NCI-H2107 (cell line): ENCODE measurements at places on chromosomes 5 and 9.
A peak's percentile ranks its signal among the peaks of the same experiment; 100 is the strongest.

DNA sequence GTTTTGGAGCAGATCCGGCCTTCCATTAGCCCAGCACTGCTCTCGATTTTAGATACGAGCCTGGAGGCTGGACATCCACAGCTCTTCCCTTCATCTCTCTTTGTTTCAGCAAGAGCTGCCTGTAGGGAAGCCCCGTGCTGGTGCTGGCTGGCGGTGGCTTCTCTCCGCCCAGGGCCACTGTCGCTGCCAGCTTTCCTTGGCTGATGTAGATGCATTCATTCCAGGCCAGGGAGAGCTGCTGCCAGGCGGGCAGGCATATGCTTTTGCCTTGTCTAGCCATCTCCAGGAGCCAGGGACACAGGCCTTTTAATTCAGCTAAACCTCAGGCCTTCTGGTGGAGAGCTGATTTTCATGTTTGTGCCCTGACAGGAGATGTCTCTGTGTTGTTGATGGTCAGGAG lies 409.3 kb upstream of the CLINT1 start:
- no peak for DNase-seq

DNA sequence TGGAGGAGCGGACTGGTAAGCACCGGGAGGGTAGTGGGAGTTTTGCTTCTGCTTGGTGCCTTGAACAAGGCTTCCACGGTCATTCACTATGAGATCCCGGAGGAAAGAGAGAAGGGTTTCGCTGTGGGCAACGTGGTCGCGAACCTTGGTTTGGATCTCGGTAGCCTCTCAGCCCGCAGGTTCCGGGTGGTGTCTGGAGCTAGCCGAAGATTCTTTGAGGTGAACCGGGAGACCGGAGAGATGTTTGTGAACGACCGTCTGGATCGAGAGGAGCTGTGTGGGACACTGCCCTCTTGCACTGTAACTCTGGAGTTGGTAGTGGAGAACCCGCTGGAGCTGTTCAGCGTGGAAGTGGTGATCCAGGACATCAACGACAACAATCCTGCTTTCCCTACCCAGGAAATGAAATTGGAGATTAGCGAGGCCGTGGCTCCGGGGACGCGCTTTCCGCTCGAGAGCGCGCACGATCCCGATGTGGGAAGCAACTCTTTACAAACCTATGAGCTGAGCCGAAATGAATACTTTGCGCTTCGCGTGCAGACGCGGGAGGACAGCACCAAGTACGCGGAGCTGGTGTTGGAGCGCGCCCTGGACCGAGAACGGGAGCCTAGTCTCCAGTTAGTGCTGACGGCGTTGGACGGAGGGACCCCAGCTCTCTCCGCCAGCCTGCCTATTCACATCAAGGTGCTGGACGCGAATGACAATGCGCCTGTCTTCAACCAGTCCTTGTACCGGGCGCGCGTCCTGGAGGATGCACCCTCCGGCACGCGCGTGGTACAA lies 556 bp downstream of the PCDHGC3 start:
- DNase-seq, result peak; percentile 4

DNA sequence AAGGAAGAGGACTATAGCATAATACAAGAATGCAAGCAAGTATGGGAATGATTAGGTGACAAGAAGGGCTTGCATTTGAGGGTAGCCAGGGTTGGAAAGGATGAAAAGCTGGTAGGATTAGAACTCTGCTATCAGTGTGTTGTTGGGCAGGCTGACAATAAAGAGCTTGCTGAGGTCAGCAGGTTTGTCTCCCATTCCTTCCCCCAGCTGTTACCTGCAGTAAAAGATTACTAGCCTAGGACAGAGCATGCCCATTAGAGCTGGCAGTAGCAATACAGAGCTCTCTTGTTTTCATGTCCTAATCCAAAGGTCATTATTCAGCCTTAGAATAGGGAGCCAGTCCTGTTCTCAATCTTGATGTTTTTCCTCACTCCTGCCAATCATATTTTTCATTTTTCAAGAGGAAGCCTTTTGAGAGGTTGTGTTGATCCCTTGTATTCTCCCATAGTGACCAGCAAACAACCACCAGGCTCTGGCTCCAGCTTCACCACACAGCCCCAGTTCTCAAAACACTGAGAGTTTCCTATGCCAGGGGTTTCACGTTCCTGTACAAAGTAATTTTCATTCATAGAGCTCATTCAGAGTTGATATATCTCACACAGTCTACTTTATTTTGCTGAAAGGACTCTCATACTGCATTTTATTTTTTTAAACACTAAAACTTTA lies 71.7 kb downstream of the OR2K2 start:
- no peak for DNase-seq

- no peak for DNase-seq
Observed at GRCh38 chr5:172939071-172939470, 20.2 kb upstream of the RPL26L1 start.

- no peak for DNase-seq
Observed at GRCh38 chr5:133499895-133500294, 112.4 kb downstream of the FSTL4 start.

DNA sequence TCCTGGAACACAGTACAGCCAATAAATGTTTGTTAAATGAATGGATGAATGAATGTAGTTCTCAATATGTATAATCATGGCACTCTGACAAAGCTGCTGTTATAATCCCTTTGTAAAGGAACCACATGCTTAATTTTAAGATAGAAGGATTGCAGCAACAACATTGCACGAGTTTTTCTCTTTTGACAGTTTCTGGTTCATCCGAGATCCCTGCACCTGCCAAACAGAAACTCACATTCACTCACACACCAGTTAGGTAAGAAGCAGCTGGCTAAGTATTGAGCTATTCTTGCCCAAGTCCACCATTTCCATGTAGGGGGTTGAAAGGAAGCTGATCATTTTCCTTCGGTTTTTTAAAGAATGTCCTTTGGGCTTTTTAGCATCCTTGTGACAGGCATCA lies 133.7 kb upstream of the MAP1B start:
- no peak for DNase-seq

DNA sequence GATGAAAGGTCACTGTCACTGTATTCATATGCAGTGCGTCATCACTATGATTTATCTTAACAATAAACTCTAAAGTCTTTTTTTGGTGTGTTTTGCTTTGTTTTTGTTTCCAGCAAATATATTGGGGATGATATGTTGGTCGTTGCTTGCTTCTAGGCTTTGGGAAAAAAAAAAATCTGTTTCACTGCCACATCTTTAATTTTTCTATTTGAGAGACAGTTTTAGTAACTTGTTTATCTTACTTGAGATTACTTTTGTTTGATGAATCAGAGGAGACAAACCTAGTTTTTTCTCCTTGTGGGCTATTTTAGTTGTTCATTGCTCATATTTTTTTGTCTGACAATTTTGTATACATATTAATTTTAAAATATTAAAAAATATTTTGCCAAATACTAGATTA lies 19.4 kb downstream of the CWC27 start:
- DNase-seq, result no peak

DNA sequence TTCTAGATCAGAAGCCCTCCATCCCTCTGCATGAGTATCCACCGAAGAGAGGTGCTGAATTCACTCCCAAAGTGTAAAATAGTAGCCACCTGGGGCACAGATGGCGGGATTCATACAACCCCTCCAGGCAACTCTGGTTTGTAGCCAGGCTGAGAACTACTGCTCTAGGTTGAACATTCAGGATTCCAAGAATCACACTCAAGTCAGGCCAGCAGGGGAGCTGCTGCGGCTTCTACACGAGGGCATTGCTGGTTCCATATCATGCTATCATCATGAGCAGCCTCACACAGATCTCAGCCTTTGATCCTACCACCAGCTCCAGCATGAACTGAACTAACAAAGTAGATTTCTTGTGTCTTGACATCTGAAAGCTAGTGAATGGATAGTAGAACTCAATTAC lies 367.9 kb downstream of the DIRAS2 start:
- DNase-seq, result no peak

DNA sequence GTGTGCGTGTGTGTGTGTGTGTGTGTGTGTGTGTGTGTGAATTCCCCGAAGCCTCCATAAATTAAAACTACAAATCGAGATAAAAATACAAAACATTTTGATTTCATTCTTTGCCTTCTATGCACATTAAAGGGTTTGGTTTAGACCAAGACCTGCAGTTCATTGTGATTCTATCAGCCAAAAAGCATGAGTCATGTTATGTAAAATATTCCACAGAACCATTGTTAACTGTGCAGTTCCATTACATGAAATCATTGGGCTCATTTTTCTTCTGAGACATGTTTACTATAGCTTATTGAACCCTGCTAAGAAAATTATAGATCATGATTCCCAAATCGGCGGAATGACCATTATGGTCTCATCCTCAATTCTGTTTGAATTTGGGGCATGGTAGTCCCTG lies 11.7 kb downstream of the CAVIN4 start:
- no peak for DNase-seq

DNA sequence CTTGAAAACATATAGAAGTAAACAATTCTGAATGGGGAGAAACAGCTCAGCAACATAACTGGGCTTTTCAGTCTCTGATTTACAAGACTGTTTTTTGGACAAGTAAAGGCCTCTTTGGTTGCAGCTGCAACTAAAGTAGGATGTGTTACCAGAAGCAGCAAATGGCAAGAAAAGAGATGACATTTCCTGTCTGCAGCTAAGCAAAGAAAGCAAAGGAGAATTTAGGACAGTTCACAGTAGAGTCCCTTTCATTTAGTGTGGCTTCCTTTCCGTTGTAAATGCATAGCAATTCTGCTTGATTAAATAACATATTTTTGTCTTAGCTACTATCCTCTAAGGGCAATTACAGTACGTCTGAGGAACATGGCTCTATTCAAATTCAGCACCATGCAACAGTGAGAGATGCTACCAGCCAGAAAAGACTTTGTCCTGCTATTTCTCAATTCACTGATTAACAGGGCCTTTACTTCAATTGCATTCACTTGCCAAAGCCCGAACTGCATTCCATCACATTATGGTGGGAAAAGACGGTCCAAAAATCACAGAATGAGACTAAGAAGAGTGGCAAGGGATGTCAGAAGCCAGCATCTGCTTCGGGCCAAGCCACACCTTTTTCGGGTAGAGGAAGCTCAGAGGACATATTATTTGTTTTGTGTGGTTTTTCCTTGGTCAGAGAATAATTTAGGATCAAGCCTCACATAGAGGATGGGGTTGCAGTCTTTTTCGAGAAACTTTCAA lies 107.7 kb downstream of the SEMA6A start:
- no peak for DNase-seq

GRCh38 chr9:123872710-123873109 lies 57.2 kb downstream of the DENND1A start:
- DNase-seq, result no peak

GRCh38 chr9:113652355-113653152 lies 189.0 kb downstream of the RGS3 start:
- no peak for DNase-seq

GRCh38 chr5:65800775-65801174 lies 78.8 kb downstream of the NLN start:
- no peak for DNase-seq

DNA sequence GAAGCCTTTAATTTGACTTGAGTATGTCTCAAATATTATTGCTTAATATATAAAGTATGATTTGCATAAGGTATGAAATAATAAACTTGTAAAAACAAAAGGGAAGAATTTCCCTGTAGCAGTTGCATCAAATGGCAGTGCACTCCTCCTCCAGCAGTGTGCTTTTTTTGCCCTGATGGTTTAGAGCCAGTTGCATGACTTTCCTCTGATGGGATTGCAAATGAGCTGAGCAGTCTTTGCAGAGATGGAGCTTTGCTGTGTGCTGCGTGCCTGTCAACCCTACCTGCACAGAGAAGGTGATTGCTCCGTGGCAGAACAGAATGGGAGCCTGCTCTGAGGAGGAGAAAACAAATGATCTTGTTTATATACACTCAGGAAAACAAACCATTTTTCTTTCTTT lies 22.7 kb upstream of the CATSPER3 start:
- DNase-seq, result no peak

GRCh38 chr5:96125231-96125891 lies 163.7 kb upstream of the ELL2 start:
- DNase-seq, result no peak

DNA sequence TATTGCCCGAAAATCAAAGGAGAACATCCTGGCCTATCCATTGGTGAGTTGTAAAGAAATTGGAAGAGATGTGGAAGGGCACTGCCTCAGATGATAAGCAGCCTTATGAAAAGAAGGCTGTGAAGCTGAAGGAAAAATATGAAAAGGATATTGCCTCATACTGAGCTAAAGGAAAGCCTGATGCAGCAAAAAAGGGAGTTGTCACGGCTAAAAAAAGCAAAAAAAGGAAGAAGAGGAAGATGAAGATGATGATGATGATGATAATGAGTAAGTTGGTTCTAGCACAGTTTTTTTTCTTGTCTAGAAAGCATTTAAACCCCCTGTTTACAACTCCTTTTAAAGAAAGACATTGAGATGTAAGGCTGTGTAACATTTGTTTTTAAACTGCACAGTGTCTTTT lies 59.8 kb upstream of the ZBED3 start:
- DNase-seq, result no peak

- DNase-seq, result no peak
Observed at GRCh38 chr5:132678735-132679134, 4.9 kb downstream of the IL4 start.

DNA sequence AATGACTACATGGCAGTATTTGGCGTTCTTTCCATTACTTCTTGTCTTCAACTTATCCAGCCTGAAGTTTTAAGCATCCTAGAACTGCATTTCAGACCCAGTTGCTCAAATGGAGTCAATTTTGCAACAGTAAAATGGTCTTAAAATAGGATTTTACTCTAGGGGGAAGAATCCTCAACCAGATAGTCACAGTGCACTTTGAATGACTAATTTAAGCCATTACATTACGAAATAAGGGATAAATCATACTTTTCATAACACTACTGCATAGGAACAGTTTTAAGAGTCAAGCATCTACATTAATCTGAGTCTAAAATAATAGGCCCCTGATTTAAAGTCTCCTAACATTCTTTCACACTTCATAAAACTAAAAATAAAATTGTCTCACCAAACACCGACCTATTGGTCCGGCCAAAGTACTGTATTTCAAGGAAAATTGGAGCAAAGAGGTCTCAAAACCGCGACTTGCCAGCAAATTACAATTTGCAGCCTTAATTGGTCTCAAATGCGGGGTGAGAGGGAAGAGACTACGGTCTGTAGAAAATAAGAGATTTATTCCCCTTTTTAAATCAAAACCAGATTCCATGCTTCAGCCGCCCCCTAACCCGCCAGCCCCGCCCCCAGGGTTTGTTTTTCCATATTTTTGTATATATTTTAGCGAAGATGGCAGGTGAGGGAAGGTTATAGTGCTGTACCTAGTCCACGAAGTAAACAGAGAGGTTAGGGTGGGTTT lies 1.2 kb upstream of the SMARCA2 start:
- DNase-seq, result no peak

DNA sequence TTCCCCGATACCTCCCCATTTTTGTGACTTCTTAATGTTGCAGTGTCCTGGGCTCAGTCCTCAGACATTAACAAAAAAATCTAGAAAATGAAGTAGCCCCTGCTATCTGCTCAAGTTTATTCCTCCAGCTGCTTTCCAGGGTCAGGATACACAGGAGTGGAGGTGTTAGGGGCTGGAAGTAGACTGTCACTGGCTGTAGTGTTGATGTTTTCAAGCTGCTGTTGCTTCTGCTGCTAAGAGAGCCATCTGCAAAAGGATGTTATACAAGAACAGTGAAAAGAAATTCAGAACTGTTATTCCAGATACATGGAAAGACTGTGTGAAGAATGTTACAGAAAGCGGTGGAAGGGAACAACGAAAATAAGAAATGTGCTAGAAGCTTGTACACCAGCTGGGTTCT lies 10.7 kb downstream of the CD14 start:
- no peak for DNase-seq

- no peak for DNase-seq
Observed at GRCh38 chr5:166961913-166962312, 1329.5 kb upstream of the WWC1 start.
